ENCODE measurements at places on chromosomes 16 and 17. TPM values are rescaled to one million over a fixed set of nuclear protein-coding genes. Genes with fewer than 3 reads are reported as not detected.
A peak's percentile ranks its signal among the peaks of the same experiment; 100 is the strongest.

PHB1 gene
- total RNA-seq, result 339 TPM

DNA sequence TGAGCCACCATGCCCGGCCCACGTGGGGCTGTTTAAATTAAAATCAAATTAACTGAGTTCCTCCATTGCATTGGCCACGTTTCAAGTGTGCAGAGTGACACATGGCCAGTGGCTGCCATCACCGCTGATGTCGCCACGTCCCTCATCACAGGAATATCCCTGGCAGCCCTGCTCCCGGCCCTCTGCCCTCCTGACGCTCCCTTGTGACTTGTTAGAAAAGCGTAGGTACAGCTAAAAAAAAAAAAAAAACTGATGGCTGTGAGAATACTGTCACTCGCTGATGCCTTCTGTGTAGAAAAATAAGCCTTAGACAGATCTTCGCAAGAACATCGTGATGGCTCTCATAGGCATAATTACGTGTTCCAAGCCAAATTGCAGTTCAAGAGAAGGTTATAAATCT, 21.7 kb downstream of the CARHSP1 start:
- no peak for DNase-seq

DNA sequence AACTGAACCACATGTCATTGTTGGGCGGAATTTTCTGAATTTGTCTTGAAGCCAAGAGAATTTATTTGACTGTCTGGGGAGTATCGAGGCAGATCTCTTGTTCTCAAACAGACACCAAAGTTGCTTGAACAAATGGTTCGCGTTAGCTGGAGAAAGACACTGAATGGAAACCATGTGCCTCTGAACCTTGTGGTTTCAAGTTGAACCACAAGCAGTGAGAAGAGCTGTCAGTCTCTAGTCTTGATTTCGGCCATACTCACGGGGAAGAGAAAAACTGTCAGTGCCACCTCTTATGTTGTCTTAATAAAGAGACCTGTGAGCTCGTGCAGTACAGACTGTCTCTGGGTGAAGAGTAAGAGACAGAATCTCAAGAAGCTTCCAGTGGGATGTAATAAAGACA, 886.5 kb upstream of the SOX9 start:
- DNase-seq, result no peak

GRCh38 chr16:71214746-71215381, 15.7 kb downstream of the HYDIN start:
- no peak for DNase-seq

GRCh38 chr17:58572846-58573245, 58.4 kb upstream of the MTMR4 start:
- DNase-seq, result no peak

GRCh38 chr16:84495506-84495905, 9.0 kb downstream of the MEAK7 start:
- DNase-seq, result no peak

TMEM100 gene
- total RNA-seq, result not detected

KRT28 gene
- total RNA-seq, result not detected

GRCh38 chr17:32659419-32659842, 172.6 kb downstream of the CDK5R1 start:
- peak; percentile 45 for DNase-seq

- DNase-seq, result no peak
Measured at GRCh38 chr16:2867661-2867986, 9.7 kb upstream of the PRSS22 start.

DNA sequence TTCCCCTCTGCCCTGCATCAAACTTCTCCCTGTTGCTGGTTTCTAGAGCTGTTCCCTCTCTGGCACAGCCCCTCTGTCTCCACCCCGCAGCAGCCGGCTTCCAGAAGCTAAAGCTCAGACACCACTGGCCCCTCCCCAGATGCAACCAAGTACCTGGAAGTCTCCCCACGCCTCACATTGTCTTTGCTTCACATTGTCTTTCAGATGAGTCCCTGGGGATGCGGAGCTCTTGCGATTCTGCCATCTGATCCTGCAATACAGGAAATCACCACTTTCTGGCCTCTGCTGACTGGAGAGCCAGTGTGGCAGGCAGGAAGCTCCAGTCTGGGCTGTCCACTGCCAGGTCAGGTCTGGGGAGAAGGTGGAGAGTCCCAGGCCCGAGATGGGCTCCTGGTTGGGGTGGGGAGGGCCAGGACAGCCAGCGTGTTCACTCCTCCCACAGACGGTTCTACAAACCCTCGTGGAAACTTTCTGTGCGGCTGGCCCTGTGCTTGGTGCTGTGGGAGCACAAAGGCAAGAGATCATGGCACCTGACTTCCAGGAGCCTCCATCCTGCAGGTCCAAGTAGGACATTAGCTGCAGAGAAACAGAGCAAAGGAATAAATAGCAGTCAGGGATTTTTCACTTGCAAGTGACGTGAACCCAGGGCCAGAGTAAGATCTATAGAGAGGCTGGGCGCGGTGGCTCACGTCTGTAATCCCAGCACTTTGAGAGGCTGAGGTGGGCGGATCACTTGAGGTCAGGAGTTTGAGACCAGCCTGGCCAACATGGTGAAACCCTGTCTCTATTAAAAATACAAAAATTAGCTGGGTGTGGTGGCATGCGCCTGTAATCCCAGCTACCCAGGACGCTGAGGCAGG, 47.9 kb upstream of the MAP3K14 start:
- DNase-seq, result no peak

DNA sequence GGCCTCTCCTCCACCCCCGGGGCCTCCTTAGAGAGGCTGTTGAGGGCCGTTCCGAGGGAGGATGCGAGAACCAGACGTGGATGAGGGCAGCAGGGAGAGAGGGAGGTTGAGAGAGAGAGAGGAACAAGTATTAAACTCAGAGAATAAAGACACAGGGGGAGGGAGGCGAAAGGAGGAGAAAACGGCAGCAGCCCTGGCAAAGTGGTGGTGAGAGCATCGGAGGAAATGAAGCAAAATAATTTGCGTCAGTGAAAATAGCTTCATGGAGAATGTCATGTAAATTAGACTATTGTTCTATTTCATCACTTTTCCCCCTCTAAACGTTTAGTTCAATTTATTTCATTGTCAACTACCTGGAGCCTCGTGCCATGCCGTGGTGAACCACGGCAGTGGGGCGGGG, 38.0 kb downstream of the PIPOX start:
- no peak for DNase-seq

VTN gene
- total RNA-seq, result 0.23 TPM

GRCh38 chr17:3575511-3575910, 17.9 kb upstream of the TRPV3 start:
- DNase-seq, result no peak

DNA sequence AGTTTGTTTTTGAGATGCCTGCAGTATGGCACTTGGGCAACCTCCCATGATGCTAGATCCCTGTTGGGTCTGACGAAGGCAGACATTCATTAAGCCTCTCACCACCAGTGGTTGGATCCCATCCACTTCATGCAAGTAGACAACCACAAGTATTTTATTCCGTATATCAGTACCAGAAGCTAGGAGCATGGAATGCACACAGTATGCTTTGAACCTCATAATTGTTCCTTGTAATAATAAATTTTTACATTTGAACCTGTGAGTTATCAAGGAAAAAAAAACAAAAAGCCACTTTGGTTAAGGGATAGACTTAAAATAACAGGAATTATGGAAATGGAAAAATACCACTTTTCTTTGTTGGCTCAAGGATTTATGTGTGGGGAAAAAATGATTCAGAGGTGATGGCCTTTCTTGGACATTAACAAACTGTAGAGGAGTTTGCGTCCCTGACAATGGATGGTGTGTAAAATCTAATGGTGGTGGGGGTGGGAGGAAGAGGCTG, 107.1 kb upstream of the KCNJ16 start:
- no peak for DNase-seq

GRCh38 chr17:50676065-50676975, 31.4 kb downstream of the ANKRD40 start:
- DNase-seq, result no peak

GRCh38 chr16:16120382-16121184, 102.7 kb downstream of the ABCC6 start:
- no peak for DNase-seq

GRCh38 chr17:36086791-36087190, 3.2 kb downstream of the CCL3 start:
- DNase-seq, result no peak

DNA sequence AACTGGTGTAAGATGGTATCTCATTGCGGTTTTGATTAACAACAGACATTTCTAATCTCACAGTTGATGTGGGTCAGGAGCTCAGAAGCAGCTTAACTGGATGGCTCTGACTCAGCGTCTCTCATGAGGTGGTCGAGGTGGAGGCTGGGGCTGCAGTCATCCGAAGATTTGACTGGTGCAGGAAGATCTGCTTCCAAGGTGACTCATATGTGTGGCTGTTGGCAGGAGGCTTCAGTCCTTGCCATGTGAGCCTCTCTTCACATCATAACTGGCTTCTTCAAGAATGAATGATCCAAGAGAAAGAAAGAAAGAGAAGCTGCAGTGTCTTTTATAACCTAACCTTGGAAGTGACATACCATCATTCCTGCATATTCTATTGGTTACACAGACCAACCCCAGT, 376.1 kb downstream of the SEC14L1 start:
- no peak for DNase-seq

DNA sequence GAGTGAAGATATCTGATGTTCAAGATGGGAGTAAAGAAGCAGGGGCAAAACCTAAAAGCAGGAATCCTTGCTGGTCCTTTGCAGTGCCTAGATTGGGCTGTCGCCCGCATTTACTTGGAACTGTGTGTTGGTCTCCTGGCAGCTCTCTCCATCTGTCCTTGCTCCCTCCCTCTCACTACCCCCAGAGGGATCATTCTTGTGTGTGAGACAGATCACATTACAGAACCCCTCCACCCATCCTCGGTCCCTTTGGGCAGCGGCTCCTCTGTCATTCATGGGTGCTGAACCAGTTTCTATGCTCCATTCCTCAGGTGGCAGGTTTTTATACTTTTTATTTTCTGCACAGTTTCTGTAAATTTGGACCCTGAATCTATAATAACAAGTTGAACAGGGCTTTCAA, 99.4 kb upstream of the MYOCD start:
- no peak for DNase-seq

- DNase-seq, result no peak
Measured at GRCh38 chr17:48644910-48645557, 18.9 kb upstream of the HOXB9 start.

DNA sequence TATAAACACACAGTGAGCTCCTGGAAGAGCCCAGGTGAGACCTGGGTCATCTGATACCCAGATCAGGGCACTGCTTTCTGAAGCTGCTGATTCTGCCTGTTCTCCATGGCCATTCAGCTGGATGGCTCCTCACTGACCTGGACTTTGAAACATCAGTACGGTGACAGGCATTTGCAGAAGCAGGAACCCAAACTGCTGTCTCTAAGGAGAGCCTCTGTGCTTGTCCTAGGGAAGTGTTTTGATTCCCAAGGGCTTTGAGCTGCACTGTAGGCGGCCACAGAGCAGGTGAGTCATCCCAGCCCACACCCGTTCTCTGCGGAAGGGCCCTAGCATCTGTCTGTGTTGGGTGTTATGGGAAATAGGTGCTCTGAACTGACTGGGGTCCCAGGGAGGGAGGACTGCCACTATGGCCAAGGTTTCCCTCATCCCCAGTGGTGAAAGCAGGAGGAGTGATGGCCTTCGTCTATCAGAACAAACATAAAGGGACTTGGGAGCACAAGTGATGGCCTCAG, 60.7 kb upstream of the ADCY9 start:
- no peak for DNase-seq

- no peak for DNase-seq
Measured at GRCh38 chr16:17561056-17561455, 90.3 kb upstream of the XYLT1 start.

KRTAP3-1 gene
- not detected for total RNA-seq

RBFOX1 gene
- not detected for total RNA-seq

- DNase-seq, result no peak
Measured at GRCh38 chr16:25192096-25192495, 24.7 kb upstream of the AQP8 start.

- no peak for DNase-seq
Measured at GRCh38 chr17:50979524-50979927, 113.4 kb upstream of the TOB1 start.

- DNase-seq, result no peak
Measured at GRCh38 chr17:76255801-76256429, 9.2 kb upstream of the UBALD2 start.

ZNF263 gene
- total RNA-seq, result 22.9 TPM

NPIPA2 gene
- 5.1 TPM for total RNA-seq

- no peak for DNase-seq
Measured at GRCh38 chr16:3028716-3029319, 5.0 kb downstream of the THOC6 start.

DNA sequence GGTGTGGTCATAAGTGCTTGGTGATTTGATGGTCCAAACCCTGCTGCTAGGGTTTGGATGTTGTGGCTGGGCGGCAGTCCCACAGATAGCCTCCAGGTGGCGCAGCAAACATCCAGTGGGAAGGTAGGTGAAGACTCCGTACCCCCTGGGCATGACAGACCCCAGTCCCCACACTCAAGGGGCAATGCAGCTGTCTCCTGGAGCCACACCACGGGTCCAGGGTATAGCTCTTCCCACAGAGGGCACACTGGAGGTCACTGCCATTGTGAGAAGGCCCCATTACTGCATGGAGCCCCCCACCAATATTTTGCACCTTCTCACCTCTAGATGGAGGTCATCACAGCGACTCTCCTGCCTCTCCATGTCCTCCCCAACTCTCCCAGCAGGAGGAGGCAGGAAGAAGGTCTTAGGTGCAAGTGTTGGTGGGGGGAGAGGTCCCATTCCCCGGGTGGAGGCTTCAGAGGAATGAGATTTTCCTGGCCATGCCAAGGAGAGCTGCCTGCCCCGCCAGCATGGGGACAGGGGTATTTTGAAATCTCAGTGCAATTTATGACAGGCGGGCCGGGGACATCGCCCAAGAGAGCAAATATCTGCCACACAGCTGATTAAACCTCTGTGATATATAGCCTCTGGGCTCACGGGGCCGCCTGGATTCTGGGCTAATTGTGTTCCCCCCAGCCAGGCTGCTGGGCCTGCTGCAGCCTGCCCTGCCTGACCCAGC, 17.1 kb upstream of the C17orf113 start:
- peak; percentile 58 for DNase-seq

- no peak for DNase-seq
Measured at GRCh38 chr16:84957792-84958191, 53.5 kb downstream of the ZDHHC7 start.

DNA sequence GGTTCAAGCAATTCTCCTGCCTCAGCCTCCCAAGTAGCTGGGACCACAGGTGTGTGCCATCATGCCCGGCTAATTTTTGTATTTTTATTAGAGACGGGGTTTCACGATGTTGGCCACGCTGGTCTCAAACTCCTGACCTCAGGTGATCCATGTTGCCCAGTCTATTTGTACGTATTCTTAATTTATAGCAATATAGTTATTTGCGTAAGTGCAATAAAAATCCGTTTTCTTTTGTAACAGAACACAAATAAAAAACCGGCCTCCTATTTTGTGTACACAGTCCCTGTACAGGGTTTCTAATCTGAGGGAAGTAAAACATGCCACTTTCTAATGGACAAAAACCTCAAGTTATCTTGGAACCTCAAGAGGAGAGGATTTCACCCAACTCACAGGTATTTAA, 7.7 kb downstream of the RNPS1 start:
- no peak for DNase-seq
